ENCODE measurements at places on chromosomes 6 and 20.

DNA sequence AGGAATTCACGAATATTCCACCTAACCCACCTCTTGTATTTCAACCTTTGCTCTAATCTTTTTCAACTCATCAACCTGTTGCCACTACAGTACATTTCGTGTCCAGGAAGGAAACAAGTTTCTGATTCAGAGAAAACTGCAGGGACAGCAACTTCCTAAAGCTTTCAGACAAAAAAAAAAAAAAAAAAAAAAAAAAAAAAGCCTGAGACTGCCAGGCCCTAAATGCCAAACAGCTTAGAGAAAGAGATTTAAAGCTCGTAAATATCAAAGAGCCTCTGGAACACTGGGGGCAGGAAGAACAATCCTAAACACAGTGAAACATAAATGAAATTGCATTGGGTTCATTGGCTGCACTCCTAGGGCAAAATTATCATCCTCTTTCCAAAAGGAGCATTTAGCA, 411.2 kb upstream of the SPTLC3 start:
- DNase-seq: no peak

GRCh38 chr20:58714340-58714922, 21.8 kb downstream of the NPEPL1 start:
- no peak for DNase-seq

GRCh38 chr6:142413111-142413510, 111.3 kb downstream of the ADGRG6 start:
- no peak for DNase-seq

DNA sequence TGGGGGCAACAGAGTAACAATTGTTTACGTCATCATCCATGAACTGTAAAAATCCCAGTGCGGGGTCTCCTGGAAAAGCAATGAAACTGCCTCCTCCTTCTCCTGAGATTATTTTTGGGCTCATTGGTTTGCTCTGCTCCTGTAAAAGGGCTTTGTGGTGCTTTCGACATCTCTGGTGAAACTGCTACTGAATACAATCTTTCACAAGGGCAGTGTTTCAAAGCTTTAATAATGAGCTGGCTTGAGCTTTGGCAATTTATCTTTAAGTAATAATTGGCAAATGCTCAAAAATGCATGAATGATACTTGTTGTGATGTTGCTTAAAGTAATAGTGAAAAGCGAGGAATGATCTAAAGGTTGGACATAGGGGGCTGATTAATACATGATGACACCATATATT, 43.5 kb upstream of the ENPP1 start:
- no peak for DNase-seq

- DNase-seq: no peak
These were observed 78.6 kb downstream of the FAXC start for GRCh38 chr6:99270826-99271225.

- DNase-seq: no peak
These were observed 780 bp downstream of the ZCCHC3 start for GRCh38 chr20:297925-298775.

DNA sequence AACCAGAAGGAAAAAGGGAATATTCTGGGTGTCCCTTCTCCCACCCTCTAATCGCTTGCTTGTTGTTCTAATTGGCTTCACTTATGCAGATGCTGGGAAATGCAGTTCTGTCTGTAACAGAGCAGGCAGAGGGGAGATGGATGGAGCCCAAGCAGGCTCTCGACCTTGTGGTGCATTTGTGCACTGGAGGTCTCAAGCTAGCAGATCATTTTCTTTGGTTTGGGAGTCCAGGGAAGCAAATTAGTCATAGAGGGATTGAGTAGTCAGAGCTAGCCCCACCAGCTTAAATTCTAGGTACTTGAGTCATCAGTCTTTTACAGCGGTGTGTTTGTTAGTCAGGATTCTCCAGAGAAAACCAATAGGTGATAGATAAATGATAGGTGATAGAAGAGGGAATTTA, 234.7 kb upstream of the ECI2 start:
- no peak for DNase-seq

Measured in GM12864 (cell line).